ENCODE measurements at places on chromosomes 4 and X.
A peak's percentile ranks its signal among the peaks of the same experiment; 100 is the strongest.

GRCh38 chr4:3237266-3237665 lies 11.7 kb upstream of the MSANTD1 start:
- DNase-seq: no peak

DNA sequence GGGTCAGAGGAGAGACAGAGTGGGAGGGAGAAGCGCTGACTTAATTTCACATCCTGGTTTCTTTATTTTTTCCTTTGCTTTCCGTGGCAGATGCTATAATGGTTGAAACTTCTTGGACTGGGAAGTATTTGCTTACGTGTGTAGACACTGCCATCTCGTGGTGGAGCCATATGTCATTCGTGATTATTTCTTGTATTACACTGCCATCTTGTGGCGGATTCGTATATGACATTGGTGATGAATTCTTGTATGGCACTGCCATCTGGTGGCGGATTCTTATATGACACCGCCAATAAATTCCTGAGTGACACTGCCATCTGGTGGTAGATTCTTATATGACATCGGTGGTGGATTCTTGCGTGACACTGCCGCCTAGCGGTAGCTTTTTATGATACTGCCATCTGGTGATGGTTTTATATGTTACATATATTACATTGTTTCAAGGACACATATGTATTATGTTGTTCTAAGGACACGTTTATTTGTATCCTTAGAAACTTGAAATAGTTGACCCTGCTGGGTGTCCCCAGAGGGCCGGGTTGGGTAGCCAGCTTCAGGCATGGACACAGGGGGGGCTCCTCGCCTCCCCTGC lies 37.3 kb upstream of the CLCN4 start:
- peak; percentile 48 for DNase-seq

GRCh38 chr4:47383829-47384427 lies 79.6 kb downstream of the COMMD8 start:
- no peak for DNase-seq

DNA sequence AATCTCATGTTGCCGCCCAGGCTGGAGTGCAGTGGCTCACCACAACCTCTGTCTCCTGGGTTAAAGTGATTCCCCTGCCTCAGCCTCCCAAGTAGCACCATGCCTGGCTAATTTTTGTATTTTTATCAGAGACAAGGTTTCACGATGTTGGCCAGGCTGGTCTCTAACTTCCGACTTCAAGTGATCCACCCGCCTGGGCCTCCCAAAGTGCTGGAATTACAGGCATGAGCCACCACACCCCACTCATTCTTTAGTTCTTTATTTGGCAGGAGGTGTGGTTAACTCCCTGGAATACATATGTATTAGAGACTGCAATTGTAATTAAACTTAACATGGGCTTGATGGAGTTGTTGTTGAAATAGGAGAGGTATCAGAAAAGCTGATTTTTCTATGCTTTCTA lies 1396.9 kb upstream of the IGFBP7 start:
- no peak for DNase-seq

DNA sequence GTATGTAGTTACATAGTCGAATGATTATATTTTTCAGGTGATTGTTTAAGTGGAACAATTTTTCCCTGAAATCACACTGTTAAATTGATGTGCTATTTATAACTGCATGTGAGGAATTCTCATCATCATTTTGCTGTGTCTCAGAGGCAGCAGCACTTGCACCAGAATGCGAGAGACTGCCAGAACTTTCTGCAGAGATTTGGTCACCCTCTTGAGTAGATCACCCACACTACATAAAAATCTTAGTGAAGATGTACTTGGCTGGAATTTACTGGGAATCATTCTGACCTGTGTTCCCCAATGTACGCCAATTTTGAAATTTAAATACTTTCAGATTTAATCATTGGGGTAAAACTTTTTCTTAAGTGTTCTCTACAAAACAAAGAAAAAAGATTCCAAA lies 5.4 kb downstream of the UGT2B4 start:
- no peak for DNase-seq

DNA sequence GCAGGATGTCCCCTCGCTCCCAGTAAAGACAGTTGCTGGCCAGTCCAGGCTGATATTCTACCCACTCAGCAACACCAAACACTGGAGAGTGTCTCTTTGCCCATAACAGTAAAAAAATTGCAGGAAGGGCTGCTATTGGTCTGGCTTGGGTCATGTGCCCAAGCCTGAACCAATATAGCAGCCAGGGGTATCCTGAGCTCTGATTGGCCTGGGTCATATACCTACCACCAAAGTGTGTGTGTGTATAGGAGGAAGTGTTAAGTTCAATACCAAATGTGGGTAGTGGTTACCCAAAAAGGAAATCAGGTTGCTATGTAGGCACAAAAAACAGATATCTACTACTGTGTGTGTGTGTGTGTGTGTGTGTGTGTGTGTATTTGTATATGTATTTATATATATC lies 373.2 kb downstream of the BCOR start:
- no peak for DNase-seq

- DNase-seq: no peak
Observed at GRCh38 chr4:56227301-56227835, 159.9 kb downstream of the AASDH start.

- no peak for DNase-seq
Observed at GRCh38 chrX:145484740-145485139, 237.4 kb downstream of the SPANXN1 start.

GRCh38 chr4:86791126-86791525 lies 58.1 kb downstream of the SLC10A6 start:
- DNase-seq: no peak

DNA sequence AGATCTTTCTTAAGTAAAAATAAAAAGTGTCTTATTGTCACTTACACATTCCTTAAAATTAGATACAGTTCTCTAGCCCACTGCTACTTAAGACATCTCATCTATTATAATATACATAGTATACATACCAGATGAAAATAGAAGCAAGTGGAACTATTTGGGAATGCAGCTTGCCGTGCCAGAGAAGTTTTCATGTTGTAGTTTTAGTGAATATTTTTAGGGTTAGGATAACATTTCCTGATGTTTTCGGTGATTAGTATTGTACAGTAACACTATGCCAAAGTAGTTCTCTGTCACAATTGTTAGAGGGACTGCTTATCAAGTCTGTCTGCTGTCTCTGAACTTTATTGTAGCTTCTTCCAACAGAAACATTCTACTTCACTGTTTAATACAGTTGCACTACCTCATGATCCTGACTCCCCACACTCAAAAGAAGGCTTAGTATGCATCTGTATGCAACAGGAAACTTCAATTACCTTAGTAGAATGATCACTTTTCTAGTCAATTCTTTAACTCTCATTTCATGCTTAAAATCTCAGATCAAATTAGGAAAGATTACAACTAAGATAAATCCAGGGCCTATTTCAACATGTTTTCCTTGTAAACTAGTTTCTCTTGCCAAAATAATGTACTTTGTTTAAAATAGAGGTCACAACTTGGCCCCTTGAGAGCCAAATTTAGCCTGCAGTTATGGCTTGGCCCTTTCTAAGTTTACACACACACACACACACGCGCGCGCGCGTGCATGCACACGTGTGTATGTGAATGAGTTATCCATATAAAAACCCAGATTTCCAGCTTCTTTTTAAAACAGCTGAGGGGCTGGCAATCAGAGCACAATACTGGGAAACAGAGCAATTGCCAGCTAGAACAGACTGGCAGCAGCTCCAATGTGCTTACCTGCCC lies 42.3 kb upstream of the SRPX start:
- DNase-seq: no peak

DNA sequence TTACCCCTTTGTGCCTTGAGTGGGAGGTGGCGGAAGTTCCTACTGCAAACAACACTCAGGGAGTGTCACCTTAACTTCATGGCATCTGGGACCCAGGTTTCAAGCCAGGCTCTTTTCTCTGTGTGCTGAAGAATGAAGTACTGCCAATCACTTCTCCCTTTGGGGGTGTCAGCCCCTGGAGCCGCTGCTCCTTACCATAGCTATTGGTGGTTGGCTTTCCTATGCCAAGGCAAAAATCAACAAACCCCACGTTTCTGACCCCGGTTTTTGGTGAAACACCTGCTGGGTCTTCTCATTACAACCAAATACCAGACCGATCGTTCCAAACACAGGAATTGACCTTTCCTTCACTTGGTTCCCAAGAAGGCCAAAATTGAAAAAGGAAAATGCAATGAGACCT lies 19.7 kb upstream of the SLC2A9 start:
- DNase-seq: no peak

DNA sequence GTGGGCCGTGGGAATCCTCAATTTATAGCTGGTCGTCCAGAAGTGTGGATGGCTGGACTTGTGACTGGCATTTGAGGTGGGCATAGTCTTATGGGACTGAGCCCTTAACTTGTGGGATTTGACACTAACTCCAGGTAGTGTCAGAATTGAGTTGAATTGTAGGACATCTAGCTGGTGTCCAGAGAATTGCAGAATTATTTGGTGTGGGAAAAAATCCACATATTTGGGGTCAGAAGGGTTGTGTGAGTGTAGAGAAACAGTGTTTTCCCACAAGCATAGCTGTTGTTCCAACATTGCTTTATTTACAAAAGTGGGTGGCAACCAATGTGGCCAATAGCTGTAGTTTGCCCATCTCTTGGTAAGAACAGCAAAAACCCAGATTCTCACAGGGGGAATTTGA lies 91.3 kb downstream of the MOSPD2 start:
- DNase-seq: no peak

- no peak for DNase-seq
Observed at GRCh38 chr4:186260504-186261448, 5.2 kb upstream of the F11 start.

DNA sequence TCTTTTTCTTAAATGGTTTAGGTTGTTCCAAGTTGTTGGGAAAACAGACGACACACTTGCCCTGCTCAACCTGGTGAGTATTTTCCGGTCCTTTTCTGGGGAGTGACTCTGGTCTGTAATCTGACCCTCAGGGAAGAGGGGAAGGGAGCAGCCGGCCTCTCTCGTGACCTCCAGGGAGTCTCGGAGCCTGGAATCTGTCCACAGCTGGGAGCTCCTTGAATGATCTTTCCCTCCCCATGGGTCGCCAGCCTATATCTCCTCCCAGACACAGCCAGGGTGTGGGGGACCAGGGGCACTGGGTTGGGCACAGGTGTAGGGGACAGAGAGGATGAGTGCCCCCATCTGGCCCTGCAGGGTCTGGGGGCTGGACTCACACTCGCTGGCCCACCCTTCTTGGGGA lies 18.9 kb downstream of the TMEM175 start:
- DNase-seq: no peak

- DNase-seq: no peak
Observed at GRCh38 chrX:57251965-57252364, 34.5 kb upstream of the FAAH2 start.

DNA sequence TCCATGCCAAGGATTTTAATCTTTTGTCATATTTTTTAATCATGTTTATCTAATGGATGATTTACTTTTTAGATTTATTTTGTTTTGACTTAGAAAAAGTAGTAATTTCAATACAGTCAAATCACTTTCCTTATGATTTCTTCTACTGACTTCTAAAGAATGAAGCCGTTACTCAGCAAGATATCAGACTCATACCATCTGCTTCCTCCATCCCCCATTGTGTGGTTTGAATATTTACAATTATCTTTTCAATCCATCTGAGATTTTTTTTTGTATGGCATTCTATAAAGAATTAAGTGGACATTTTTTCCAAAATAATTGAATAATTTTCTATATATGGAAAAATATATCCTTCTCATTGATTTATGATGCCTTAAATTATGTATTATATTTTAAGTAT lies 565.4 kb upstream of the ATOH1 start:
- DNase-seq: no peak

DNA sequence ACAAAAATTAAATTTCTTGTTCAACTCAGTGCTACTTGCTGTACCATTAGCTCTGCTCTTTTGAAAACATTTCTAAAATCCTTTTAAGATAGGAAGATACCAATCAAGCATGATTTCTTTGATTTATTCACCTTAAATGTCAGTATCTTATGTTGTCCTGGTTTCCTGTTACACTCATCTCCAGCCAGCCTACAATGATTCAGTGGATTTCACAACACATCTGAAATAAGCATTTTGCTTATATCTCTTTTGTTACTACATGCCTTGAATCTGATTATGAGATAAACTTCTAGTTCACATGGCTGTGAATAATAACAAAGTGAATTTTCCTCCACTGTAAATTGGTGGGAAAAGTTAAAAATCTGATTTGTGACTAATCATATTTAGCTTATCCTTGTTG lies 112.5 kb upstream of the BMP3 start:
- DNase-seq: no peak

Measured in stimulated activated CD8-positive, alpha-beta memory T cell treated with anti-CD3 and anti-CD28 coated beads, Interleukin-7, amount 100 ng/mL, for 1 hour (primary cell).